ENCODE measurements at places on chromosomes 4 and X. TPM values are rescaled to one million over a fixed set of nuclear protein-coding genes. Genes with fewer than 3 reads are reported as not detected.

- DNase-seq = no peak
These were observed 58.0 kb downstream of the FAM53A start for GRCh38 chr4:1626151-1626550.

DNA sequence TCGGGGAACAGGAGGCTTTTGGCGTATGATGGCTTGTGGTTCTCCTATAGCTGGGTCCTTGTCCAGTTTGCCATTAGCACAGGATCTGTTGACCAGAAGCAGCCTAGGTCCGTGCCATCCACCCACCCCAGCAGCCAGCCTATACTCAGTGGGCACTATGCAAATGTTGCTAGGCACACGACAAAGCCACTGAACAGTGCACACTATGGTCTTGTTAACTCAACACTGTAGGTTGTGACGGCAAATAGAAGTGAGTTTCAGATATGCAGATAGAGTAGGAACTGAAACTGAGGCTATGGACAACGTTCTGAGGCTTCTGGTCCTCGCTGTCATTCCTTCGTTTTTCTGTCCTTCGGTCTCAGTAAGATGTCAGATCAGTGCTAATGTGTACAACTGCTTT lies 541.3 kb upstream of the TENM3 start:
- no peak for DNase-seq

The LEF1 gene
- 19.3 TPM for total RNA-seq

- no peak for DNase-seq
These were observed 1.1 kb upstream of the CLDN24 start for GRCh38 chr4:183323295-183323694.

DNA sequence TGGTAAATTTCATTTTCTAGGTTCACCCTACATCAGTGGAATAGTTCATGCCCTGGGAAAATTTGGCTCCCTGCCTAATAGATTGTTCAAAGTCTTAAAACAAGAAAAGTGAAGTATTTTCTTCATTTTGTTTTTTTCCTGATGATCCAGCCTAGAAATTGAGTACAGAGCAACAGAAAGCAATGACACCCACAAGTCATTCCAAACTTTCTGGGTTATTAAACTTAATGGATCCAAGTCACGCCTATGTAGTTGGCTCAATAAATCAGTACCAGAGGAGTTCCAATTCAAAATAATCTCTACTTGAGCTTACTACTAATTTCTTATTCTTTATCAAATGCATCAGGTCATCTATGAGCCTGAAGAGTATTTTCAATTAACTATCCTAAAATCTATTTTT lies 937.6 kb upstream of the SLIT2 start:
- no peak for DNase-seq

DNA sequence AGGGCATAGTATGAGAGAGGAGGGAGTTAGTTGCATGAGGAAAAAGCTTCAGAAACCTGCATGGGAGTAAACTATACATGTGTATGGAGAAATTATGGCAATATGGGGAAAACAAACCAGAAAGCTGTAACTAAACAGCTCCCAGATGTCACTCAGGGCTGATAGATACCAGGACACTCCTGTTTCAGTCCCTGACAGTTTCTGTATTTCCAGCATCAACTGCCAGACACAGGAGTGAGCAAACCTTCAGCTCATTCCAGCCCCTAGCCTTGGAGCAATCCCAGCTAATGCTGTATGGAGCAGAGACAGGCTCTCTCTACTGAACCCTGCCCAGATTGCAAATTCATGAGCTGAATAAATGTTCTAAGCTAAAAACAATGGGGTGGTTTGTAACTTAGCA lies 382.9 kb upstream of the MAGEB18 start:
- DNase-seq = no peak

DNA sequence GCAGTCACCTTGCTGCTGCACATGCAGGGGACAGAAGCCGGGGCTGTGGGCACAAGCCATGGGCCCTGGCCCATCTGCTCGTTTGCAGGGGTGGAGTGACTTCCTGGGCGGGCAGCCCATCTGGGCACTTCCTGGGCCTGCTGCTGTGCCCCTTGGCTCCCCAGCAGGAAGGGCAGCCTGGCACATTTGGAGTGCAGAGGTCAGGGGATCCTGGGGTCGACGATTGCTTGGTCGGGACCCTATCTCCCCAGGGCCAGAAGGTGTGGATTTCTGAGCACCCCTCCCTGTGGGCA lies 10.9 kb upstream of the MXD4 start:
- DNase-seq = no peak

The FHIP1A gene
- total RNA-seq = 18.9 TPM

The RTL9 gene
- total RNA-seq = 0.26 TPM

- DNase-seq = no peak
These were observed 65.0 kb downstream of the LIMCH1 start for GRCh38 chr4:41602886-41603498.

DNA sequence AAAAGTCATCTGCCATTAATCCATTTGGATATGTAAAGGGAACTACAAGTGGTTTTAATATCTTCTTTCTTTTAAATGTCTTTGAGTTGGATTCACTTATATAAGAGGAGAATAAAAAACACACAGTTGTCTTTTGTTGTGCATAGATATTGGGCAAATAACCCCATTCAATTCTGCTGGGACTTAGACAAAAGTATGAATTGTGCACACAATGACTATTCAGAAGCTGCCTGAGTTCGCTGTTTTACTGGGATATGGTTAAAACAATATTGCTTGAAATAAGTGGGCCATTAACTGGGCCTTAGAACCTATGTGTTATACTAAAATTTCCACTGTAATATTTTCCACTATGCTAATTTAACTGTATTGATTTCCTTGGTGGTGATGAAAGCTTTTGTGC lies 71.7 kb downstream of the PCYT1B start:
- no peak for DNase-seq

DNA sequence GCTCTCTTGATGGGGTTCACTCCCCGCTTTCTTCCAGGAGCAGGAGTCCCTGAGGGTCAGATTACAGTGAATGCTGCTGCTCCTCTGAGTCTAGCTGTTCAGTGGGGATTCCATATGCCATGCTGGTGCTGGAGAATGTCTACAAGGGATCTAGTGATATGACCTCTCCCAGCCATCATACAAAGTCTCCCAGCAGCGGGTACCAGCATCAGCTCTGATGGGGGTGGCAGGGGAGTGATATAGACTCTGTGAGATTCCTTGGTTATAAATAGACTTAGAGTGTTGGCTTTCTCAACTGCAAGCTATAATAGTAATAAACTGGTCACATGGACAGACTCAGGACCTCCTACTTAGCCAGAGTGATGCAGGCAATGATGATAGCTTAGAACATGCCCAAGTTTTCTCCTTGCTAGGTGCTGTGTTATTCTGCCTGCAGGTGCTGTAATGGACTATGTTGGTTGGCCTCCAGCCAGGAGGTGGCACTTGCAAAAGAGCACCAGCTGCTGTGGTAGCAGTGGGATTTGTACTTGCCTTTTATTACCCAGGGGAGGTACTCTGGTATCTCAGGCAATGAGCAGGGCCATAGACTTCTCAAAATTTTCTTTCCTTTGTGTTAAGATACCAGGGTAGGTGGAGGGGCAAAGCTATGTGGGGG lies 202.9 kb downstream of the CHIC1 start:
- DNase-seq = no peak

DNA sequence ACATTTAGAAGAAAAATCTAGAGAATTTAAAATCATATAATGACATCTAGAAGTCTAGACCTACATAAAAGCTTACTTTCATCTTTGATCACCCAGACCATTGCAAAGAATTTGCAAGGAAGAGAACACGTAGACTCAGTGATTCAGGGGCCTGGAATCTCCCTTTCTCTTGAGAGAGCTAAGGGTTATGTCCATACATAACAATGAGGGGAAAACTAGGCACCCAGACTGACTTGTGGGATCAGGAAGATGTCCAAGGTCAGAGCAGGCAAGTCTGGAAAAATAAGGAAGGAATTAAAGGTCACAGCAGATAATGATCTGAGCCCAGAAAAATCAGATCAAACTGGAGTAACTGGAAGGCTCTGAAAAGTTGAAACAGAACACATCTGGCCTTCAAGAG lies 198.4 kb upstream of the SFRP2 start:
- no peak for DNase-seq

DNA sequence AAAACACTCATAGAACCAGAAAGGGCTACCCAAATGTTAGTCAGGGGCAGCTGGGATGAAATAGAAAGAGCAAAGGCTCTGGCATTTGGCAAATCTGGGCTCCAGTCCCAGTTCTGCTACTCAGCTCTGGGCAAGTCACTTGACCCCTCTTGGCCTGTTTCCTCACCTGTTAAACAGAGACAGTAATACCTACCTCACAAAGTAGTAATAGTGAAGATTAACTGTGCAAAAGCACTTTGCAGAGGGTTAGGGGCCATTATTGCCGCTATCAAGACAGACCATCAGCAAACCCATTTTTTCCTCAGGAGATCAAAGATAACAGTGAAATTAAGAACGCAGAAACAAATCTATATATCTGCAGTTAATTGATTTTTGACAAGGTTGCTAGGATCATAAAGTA lies 20.6 kb downstream of the ZBTB33 start:
- no peak for DNase-seq

The MAGEA2 gene
- not detected for total RNA-seq

The LRP2BP gene
- total RNA-seq = 0.20 TPM

GRCh38 chr4:171629737-171630136 lies 183.5 kb upstream of the GALNTL6 start:
- no peak for DNase-seq

The ATP1B4 gene
- not detected for total RNA-seq

The PGAM4 gene
- not detected for total RNA-seq

- no peak for DNase-seq
These were observed 5.5 kb upstream of the SMIM20 start for GRCh38 chr4:25908491-25908901.

The ARAP2 gene
- 3.9 TPM for total RNA-seq

GRCh38 chrX:38166478-38167083 lies 54.1 kb downstream of the SRPX start:
- DNase-seq = peak; percentile 16

DNA sequence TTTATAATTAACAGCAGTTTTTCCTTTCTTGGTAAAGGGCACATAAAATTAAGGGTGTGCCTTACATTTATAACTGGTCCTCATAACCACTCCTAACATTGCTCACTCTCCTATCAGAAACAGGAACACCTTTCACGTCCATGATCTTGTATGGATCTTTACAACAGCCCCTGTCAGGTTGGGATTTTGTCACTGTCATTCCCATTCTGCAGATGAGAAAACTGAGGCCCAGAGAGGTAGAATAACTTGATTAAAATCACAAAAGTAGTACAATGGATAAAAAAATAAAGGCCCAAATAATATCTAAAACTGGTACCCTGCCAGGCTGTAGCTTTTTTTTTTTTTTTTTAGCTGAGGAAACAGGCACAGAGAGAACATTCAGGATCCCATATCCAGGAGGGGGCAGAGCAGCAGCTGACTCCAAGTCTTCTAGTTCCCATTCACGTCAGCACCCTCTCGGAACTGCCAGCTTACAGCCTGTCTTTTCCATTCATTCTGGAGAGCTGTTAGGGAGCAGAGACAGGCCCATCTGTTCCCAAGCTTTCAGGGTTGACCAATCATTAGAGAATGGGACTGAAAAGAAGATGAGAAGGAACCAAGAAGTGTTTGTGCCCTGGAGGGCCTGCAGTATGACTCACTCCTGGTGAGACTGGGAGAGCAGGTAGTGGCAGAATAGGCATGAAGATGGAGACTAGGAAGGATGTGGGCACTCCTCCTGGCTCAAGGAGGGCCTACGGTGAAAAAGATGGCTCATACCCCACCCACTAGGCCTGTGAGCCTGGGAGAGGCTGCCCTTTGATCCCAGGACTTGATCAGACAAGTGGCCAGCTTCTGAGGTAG lies 7.3 kb downstream of the SUV39H1 start:
- no peak for DNase-seq

GRCh38 chrX:149003863-149004660 lies 501.0 kb downstream of the IDS start:
- no peak for DNase-seq

DNA sequence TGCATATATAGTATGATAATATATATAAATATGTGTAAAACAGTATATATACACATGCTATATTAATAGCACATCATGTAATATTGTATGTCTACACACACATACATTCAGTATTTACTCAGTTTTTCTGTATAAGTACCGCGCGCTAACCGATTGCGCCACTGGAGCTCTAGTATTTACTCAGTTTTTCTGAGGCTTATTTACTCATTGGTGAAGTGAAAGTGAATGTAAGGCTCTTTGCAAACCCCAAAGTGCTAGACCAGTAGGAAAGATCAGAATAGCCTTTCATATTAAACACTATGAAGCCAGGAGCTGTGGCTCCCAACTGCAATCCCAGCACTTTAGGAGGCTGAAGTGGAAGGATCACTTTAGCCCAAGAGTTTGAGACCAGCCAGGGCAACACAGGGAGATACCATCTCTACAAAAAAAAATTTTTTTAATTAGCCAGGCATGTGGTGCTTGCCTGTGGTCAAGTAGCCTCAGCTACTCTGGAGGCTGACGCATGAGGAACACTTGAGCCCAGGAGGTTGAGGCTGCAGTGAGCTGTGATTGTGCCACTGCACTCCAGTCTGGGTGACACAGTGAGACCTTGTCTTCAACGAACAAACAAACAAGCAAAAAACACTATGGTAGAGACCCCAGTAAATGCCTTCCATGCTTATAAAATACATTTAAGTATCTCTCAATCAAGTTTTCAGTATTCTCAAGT lies 125.8 kb downstream of the KIT start:
- DNase-seq = no peak

The KLHL5 gene
- 74.6 TPM for total RNA-seq

GRCh38 chrX:2707334-2707760 lies 16.3 kb downstream of the CD99 start:
- DNase-seq = peak; percentile 56

The EVC2 gene
- not detected for total RNA-seq

DNA sequence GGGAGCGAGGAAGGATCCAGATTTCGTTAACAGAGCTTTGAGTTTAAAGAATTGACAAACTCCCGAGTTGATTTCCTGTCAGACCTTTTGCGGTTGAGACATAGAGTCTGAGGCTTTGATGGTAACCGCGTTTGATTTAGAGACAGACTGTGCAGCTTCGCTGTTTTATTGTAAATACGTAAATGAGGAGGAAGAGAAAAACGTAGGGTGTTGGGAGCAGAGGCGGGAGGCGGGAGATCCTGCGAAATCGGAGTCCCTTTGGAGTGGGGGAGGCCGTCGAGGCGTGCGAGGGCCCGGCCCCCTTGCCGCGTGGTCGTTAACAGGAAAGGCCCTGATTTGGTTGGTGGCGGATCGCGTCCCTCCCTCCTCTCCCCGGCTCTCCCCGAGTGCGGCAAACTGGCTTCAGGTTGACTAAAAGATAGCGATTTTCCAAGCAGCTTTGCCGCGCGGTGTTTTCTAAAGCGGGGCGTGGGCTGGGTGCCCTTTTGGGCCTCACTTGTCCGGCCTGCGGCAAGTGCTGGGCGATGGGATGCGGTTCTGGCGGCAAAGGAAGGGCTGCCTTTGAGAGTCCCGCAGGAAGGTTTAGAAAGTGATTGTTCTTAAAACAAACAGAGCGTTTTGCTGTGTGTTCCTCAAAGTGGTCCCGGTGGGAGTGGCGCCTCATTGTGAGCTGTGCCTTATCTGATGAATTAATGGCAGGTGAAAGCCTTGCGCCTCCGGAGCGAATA lies 857 bp downstream of the SCML1 start:
- peak; percentile 50 for DNase-seq

The TENT5D gene
- not detected for total RNA-seq

- DNase-seq = no peak
These were observed 108.6 kb downstream of the TNIP2 start for GRCh38 chr4:2647403-2648158.
